ENCODE measurements at places on chromosomes 3 and 15.

DNA sequence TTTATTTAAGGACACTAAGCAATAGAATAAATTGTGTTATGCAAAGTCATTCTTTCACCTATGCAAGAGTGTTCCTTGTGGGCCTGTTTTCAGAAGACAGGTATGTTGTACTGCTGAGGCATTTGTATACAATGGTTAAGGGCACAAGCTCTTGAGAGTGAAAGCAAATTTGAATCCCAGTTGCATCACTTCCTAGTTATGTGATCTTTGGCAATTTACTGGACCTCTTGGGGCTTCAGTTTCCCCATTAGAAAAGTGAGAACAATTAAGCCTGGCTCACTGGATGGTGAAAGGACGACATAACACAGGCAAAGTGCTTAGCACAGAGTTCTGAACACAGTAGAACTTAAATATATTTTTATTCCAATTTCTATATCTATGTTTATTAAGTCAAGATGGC, 117.4 kb downstream of the EFHB start:
- no peak for DNase-seq

DNA sequence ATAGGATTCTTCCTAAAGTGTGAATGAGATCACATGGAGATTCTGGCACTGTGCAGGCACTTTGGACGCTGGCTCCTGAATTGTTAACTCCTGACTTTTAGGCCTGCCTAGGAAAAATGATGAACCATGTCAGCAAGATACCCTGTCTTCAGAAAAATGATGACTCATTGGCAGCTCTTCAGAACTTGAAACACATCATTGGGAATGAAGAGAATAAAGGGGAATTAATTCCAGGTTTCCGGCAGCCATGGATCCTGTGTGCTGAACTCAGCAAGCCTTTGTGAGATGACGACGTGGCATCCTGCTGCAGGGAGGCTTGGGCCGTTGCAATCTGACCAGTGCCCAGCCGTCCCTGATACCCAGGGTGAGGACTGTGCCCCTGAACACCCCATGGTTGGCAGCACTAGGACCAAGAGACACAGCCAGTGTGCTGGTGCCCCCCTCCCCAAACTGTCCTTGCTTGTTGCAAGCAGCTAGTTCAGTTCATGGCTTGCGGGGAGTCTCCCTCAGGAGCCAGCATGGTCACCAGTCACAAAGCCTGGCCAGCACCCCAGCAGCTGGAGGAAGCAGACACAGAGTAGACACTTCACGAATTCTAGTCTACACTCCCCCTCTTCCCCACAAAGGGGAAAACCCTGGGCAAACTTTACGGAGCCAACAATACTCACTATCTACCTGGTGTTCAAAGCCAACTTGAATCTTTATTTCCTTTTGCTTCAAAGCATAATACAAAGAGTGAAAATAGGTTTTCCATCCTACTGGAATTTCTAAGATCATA, 7.8 kb upstream of the LIPC start:
- no peak for DNase-seq

GRCh38 chr15:31407376-31407775, 80.7 kb downstream of the KLF13 start:
- DNase-seq: no peak

- DNase-seq: peak; percentile 16
Measured at GRCh38 chr3:18378218-18378617, 46.9 kb downstream of the SATB1 start.

GRCh38 chr3:18237251-18238005, 187.7 kb downstream of the SATB1 start:
- no peak for DNase-seq

- DNase-seq: peak; percentile 35
Measured at GRCh38 chr3:186209810-186210752, 101.2 kb upstream of the ETV5 start.

- no peak for DNase-seq
Measured at GRCh38 chr3:159788291-159788690, 200.3 kb upstream of the IL12A start.

DNA sequence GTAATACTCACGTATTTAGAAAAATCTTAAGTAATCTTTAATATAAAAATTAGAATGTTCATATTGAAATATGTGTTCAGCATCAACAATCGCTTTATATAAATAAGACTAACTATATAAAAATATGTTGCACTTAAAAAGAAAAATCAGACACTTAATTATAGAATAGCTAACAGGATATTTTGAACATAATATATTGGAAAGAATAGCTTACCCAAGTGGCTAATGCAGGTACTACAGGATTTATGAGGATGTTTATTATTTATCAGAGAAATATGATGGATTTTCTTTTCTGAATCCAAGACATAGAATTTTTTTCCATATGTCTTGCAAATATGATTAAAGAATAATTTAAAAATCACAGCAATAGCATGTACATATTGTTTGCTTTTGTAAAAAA, 567.9 kb upstream of the GBE1 start:
- peak; percentile 3 for DNase-seq

- no peak for DNase-seq
Measured at GRCh38 chr15:39598186-39598850, 17.4 kb downstream of the THBS1 start.

DNA sequence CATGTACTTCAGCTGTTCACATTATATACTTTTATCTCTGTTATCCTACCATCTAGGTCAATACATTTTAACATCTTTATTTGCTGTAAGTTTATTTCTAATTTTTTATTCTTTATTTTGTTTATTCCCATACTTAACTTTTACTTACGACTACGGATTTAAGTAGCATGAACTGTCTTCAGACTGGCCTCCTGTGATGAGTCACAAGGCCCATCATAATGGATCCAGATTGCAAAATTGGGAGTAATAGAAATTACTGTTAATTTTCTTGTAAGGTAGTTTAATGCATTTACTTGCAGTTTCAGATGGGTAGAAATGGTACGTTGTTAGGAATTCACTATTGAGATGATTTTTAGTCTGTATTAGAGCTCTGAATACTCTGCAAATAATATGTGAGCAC, 45.9 kb downstream of the PPARG start:
- DNase-seq: no peak

- no peak for DNase-seq
Measured at GRCh38 chr3:99218468-99218867, 317.0 kb upstream of the DCBLD2 start.

DNA sequence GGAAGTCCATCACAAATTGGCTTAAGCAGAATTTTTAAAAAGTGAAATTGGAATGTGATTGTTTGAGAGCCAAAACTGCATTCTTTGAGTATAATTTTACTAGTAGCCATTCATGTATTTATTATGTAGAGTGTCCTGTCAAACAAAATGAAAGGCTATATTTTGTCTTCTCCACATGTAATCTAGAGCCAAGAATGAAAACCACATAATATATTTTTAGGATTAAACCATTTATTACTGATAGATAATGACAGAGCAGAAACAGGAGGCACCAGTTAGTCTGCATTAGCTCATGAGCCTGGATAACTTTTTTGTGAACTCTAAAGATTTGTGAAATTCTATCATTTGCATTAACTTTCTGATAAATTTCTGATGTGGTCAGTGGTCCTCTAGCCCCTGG, 130.2 kb downstream of the FILIP1L start:
- DNase-seq: no peak

DNA sequence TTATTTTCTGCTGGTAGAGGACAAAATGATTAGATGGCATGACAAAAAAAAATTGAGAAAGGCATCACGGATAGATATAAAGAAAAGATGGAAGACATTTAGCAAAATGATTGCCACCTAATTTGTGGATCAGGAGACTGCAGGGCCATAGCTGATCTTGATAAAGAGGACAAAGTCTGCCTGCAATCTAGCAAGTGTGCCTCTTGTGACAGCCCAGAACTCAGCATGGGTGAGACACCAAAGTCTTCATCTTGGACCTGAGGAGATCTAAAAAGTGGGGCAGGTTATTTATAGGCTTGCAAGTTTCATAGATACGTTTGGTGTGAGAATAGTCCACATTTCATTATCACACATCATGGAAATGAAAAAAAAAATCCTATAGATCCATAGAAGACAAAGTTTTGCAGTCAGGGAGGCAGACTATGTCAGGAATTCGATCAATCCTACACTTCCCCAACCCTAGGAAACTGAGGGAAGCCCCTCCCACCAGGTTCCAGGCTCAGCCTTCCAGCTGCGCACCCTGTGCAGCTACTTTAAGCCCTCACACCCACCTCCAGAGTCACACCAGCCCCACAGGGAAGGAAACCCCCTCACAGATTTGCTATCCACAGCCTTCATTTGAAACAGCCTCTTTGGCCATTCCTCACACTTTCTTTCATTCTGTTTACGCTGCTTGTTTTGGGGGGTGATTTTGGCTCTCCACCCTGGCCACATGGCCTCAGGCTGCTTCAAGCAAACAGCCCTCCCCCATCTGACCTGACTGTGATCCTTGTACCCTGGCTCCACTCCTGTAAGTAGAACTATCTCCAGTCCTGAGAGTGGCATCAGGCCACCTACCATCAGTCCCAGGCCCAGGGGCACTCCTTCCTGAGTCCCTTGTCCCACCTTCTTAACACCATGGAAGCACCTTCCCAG, 28.1 kb upstream of the KLHL6 start:
- DNase-seq: no peak

- DNase-seq: no peak
Measured at GRCh38 chr15:60115579-60116380, 111.7 kb downstream of the FOXB1 start.

GRCh38 chr3:14064910-14065309, 59.8 kb downstream of the CHCHD4 start:
- DNase-seq: no peak

GRCh38 chr3:184429786-184430185, 49.9 kb downstream of the CHRD start:
- DNase-seq: no peak

DNA sequence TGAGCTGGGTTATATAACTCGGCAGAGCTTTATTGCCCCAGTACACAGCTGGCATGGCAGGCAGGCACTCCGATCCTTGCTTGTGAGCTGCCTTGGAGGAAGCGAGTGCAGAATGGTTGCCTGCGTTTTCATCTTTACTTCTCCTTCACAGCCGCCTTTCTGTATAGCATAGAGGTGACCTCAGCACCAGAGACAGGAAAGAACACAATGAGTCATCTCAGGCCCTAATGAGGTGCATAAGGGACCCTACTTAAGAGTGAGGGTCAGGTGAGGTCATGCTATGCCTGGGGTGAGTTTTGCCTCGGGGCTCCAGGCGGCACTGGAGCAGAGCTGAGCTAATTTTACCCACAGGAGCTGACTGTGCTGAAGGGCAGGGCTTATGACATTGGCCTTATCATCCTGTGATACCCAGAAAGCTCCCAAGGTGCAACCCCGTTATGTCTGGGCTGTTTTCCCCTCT, 43.5 kb downstream of the LPP start:
- DNase-seq: no peak
